Neural progenitor cell (in vitro differentiated cells): ENCODE measurements at places on chromosomes 11 and 22. TPM values are rescaled to one million over a fixed set of nuclear protein-coding genes. Genes with fewer than 3 reads are reported as not detected.

The RPS6KA4 gene
- 12.7 and 16.9 TPM in 2 replicates for total RNA-seq

The DCHS1 gene
- 4.5 and 9.0 TPM in 2 replicates for total RNA-seq

The WNT11 gene
- total RNA-seq = 0.26 and 0.59 TPM in 2 replicates

The MDK gene
- 600 and 1,035 TPM in 2 replicates for total RNA-seq

The ARCN1 gene
- total RNA-seq = 97.8 and 112 TPM in 2 replicates

DNA sequence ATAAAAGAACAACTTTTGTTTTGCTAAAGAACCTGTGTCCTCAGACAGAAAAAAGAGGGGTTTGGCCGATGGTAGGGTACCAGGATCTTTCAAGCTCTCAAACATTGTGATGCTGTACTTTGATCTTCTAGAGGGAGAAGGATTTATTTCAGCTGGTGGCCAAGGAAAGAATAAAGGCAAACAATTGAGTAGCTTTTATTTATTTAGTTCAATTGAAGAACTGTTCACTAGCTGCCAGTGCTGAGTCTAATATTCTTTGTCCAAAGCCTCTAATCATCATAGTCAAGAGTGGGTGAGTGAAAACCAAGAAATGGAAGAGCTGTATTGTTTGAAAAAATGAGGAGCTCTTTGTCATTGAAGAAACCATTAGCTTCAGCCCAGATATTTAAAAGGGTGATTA, 138.4 kb downstream of the FAT3 start:
- no peak for DNase-seq
- H3K27ac ChIP-seq = no peak overlapping the region
- peaks cover 7% of the 10 kb centered on the region for H3K4me1 ChIP-seq
- H3K36me3 ChIP-seq = no peaks in the 10 kb centered on the region
- H3K4me3 ChIP-seq = no peak overlapping the region
- H3K27me3 ChIP-seq = no peaks in the 10 kb centered on the region

- H3K27me3 ChIP-seq = no peaks in the 10 kb centered on the region
- no peaks in the 10 kb centered on the region for H3K4me1 ChIP-seq
- H3K27ac ChIP-seq = no peak overlapping the region
- DNase-seq = no peak
- H3K36me3 ChIP-seq = no peaks in the 10 kb centered on the region
- H3K4me3 ChIP-seq = no peak overlapping the region
Measured at GRCh38 chr11:110991661-110992355, 253.7 kb upstream of the POU2AF2 start.

DNA sequence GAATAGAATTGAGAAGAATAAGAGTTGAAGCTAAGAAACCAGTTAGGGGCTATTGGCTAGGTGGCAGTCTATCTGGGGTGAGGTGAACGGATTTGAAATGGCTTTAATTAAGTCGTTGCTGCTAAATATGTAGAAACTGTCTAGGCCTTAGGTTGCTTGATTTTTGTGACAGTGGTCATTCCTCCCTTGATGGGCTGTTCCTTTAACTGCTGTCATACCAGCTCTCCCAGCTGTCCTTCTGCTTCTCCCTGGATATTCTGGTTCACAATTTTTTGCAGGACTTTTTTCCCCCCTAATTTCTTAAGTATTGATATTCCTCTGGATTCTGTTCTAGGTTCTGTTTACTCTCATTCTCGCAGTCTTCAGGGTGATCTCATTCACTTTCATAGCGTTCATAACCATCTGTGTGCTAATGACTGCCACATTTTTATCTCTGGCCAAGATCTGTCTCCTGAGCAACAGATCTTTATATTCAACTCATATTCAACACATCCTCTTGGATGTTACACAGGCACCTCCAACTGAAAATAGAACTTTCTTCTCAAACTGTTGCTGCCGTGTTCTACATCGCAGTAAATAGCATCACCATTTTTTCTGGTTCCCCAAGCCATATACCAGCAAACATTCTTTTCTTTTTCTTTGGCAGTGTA, 134.1 kb downstream of the UVRAG start:
- H3K36me3 ChIP-seq = no peaks in the 10 kb centered on the region
- no peak overlapping the region for H3K27ac ChIP-seq
- no peaks in the 10 kb centered on the region for H3K27me3 ChIP-seq

DNA sequence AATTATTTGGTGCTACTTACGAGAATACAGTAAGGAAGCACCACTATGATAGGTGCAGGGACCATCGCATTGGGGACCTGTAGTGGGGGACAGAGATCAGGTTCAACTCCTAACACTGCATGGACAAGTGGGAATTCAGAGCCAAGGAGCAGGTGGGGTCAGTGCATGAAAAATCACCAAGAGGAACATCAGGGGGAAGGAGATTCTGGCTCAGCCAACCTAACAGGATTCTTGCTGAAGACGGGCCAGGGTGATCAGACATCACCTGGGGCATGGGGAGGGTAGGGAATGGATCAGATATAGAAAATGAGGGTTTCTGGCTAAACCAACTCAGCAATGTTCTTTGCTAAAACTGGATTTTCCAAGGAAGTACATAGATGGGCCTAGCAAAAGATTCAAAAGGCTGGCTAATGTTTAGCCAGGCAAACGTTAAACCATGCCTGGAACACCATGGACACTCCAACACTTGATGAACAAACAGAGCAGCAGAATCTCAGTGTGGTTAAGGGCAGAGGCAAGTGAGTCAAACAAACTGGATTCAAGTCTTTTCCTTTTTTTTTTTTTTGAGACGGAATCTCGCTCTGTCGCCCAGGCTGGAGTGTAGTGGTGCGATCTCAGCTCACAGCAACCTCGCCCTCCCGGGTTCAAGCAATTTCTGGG, 70.0 kb downstream of the MICAL3 start:
- H3K4me3 ChIP-seq = no peak overlapping the region
- H3K27ac ChIP-seq = no peak overlapping the region
- DNase-seq = no peak
- H3K27me3 ChIP-seq = no peaks in the 10 kb centered on the region
- H3K4me1 ChIP-seq = peaks cover 6% of the 10 kb centered on the region
- no peaks in the 10 kb centered on the region for H3K36me3 ChIP-seq

DNA sequence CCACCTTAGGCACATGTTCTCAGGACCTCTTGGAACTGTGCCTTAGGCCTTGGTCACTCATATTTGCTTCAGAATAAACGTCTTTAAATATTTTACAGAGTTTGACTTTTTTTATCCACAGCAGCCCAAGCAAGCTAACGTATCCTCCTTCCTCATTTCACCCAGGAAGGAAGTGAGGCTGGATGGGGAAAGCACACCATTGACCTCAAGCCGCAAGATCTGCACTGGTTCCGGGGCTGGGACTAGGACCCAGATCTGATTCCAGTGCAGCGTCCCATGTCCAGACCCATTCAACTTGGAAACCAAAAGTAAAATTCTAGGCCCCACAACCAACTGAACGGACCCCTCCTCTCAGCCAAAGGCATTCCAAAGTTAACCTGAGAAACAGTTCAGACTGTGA, 2.4 kb upstream of the LGALS12 start:
- H3K27me3 ChIP-seq = peaks cover 10% of the 10 kb centered on the region
- H3K27ac ChIP-seq = no peak overlapping the region
- H3K36me3 ChIP-seq = no peaks in the 10 kb centered on the region

DNA sequence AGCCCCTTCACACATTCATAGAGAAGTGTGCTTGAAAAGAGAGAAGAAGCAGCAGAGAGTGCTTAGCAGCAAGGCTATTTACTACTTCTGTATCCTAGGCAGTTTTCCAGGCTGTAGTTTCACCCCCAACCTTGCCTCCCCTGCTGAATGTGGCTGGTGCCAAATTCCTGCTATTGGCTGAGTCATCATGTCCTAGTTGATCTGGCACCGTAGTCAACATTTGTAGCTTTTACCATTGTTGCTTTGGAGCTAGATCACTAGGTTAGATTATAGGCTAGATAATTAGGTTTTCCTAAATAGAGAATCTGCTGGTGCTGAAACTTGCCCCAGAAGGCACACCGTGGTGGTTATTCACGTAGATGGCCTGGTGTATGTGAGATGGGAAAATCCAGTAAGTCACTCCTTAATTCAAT, 32.7 kb downstream of the ARHGAP42 start:
- no peaks in the 10 kb centered on the region for H3K27me3 ChIP-seq
- no peaks in the 10 kb centered on the region for H3K36me3 ChIP-seq
- peak; percentile 45 for DNase-seq
- H3K27ac ChIP-seq = no peak overlapping the region
- peak overlapping the region; percentile 5 for H3K4me3 ChIP-seq

- no peak overlapping the region for H3K27ac ChIP-seq
- no peaks in the 10 kb centered on the region for H3K36me3 ChIP-seq
- no peak for DNase-seq
Measured at GRCh38 chr22:22228421-22228820, 16.2 kb upstream of the VPREB1 start.

- no peak overlapping the region for H3K4me3 ChIP-seq
- H3K27me3 ChIP-seq = no peaks in the 10 kb centered on the region
- H3K27ac ChIP-seq = no peak overlapping the region
Measured at GRCh38 chr11:73393479-73394415, 17.5 kb downstream of the RELT start.
